ENCODE measurements at places on chromosomes 3 and 15.

- no peak for DNase-seq
These were observed 79.8 kb downstream of the FOXP1 start for GRCh38 chr3:71503525-71504249.

DNA sequence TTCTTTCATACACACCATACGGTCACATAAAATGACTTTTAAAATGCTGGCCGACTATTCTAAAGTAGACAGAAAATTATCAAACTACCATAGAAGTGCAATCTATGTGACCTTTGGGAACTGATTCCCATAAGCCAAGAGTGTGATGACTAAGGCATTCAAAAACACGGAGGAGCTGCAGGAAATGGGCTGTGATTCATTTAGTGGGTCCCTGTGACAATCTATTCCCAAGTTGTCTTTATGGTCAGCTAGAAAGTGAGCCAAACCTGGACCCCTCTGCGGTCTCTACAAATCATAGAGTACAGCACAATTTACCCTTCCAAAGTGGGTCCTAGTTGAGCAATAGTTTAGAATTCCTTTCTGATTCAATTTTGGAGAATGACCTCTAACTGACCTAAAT is 251.5 kb upstream of the CBLB start:
- DNase-seq, result no peak

DNA sequence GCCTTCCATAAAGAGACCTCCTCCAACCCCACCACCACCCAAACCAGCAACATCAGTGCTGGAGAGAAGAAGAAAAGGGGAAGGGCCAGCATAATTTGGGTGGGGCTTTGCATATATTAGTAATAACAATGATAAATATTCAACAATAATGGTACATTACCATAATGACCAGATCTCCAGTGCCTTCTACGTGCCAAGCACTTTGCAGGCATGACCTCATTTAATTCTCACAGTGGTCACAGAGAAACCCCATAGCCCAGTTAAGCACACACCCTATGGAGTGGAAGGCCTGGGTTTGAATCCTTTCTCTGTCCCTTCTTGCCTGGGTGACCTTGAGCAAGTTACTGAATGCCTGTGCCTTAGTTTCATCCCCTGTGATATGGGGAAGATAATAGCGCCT is 49.2 kb downstream of the CORO2B start:
- no peak for DNase-seq

DNA sequence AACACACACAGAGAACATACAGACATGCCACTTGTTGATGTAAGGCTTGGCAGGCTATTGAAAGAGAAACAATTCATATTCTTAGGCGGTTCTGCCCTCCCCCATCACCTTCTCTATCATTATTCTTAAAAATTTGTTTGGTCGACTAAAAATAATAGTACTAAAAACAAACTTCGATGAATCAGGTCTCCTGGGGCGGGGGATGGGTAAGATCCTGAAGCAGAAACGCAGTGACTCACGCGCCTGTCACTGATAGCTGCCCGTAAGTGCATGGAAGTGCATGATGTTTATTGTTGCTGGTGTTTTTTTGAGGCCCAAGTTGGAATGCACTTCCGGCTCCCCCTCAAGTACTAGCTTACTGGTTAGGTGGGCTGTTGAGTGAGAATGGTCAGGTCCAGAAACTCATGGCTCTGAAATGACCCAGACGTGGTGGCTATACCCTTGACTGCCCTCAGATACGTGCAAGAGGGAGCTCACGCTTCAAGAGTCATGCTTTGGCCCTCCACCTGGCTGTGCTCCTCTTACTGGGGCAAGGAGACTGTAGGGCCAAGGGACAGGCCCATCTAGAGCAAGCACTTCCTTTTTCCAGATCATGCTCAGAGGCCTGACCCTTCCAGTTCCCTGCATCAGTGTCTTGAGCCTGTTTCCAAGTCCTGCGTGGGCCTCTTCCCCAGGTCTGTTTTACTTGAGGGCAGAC is 10.9 kb downstream of the SMAD3 start:
- DNase-seq, result no peak

DNA sequence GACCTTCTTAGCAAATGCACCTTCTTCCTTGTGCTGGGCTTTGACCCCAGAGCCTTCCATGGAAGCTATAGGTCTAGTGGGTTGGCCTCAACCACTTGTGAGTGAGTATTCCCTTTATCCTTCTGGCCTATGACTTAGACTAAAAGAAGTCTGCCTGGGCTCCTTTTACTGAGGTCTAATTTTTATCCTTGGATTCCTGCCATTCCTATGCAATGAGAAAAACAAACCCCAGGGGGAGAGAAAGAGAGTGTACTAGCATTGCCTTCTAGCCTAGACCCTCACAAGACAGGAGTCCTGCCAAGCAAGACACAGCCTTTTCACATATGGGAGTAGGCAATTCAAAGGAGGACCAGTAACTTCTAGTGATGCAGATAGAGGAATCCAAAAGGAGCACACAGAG is 155.4 kb downstream of the PPM1L start:
- DNase-seq, result no peak

DNA sequence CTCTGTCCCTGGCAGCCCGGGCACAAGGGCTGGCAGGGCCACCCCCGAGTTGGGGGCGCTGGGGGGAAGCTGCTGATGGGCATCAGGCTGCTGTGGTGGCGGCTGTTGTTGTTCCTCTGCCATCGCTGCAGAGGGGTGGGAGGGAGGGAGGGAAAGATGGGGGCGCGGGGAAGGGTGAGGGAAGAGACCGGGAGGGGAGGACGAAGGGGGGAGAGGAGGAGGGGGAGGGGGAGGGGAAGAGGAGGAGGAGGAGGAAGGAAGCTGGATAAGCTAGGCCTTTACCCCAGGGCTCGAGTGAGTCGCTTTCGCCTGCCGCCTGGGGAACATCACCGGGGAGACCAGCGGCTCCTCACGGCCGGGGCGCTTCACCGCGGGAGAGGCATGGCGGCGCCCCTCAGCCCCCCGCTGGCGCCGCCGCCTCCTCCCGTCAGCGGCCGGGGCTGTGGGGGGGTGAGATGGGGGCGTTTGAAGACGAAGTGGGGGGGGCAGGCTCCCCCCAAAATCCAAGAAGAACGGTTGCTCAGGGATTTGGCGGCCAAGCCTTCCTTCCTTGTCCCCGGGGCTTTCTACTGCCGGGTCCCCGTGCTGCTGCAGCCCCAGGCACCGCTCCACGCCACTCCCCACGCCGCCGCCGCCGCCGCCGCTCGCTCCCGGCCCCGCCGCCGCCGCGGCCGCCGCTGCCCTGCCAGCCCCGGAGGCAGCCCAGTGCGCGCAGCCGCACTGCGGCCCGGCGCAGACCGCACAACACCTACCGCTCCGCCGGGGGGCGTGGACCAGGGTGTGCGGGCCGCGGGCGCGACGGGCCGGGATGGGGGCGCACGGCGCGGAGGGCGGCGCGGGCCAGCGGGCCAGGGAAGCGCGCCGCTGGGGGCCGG is at the start of gene RFX7:
RFX7 (minus strand) TSS at position 717 of the 875 bp plus-strand sequence; CDS start at position 123, 594 bp downstream.
- peak; percentile 60 for DNase-seq

DNA sequence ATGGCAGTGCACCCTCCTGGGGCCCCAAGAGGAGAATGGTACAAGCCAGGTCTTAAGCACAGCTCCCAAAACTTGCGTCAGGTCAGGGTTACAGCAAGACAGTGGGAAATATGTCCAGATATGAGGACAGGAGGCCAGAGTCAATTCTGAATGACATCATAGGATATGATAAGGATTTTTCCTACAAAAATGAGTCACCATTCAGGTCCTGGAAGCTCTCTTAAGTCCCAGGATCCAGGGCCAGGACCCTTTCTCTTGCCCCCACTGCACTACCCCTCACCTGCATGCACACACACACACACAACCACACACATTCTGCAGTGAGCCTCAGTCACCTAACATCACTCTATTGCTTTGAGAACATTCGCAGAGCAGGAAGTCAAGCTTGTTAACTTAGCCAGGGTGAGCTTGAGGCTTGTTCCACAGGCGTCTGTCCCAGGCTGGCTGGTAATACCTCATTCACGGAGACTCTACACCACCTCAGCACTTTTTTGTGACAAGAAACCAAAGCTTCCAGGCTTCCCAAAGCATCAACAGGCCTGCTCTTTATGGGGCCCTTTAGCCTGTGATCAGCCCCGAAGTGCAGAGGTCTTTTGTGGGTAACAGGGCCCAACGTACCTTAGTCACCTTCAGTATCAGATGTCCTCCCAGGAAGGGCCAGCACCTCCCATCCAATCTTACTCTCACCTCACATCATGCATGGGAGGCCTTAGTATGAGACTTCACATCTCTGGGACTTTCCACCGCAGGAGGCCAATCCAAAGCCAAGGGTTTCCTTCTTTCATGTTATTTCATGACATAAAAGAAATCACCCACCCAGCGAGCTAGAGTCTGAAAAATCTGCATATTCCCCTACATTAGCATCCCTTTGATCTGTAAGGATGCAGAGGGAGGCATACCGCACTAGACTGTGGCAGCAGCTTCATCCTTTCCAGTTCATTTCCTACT is 74.0 kb upstream of the LIPC start:
- DNase-seq, result no peak

DNA sequence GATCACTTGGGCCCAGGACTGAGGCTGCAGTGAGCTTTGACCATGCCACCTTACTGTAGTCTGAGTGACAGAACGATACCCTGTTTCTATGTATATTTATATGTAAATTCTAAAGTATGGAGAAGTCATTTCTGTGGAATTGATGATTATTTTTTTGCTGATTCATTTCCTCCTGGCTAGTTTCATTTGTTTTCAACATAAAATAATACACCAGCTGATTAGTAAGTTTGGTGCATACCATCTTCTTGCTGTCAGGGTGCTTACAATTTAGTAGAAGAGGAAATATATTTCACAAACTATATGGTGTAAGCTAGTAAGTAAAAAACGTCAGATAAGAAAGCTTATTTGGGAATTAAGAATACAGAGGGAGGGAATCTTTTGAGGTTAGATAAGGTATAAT is 36.0 kb downstream of the SLC25A26 start:
- DNase-seq, result no peak

GRCh38 chr3:112739252-112739965 is 98.5 kb upstream of the CCDC80 start:
- DNase-seq, result no peak

DNA sequence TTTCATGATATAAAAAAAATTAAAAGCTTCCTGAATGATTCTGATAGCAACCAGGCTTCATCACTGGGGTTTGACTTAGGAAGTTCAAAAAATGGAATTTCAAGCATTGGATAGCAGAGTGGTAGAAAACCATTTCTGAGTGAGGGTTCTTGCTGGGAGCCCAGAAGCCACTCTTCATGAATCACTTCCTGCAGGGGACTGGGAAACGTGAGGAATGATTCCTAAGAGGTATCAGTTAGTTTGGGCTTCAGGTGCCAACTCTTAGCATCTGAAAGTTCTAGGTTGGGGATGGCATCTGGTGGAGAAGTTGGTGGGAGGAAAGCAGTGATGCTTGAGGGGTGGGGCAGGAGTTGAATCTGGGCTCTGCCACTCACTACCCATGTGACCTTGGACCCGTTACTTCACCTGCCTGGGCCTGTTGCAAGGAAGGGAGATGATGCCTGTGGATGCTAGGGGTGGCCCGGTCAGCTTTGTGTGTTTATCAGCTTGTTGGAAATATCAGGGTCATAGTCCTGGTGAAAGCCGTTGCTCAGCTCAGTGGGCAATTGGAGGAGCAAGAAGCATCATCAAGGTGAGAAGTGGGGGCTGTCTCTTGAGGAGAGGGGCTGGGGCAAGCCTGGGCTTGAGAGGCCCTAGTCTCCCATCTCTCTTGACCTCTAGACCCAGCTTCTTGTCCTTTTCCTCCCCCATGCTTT is 37.0 kb upstream of the TNFAIP8L3 start:
- DNase-seq, result no peak

GRCh38 chr15:73237910-73238309 is 130.8 kb downstream of the HCN4 start:
- DNase-seq, result no peak

- DNase-seq, result no peak
These were observed 45.6 kb downstream of the FNDC3B start for GRCh38 chr3:172084871-172085556.

GRCh38 chr3:42891042-42891441 is 14.9 kb upstream of the ZNF662 start:
- no peak for DNase-seq

DNA sequence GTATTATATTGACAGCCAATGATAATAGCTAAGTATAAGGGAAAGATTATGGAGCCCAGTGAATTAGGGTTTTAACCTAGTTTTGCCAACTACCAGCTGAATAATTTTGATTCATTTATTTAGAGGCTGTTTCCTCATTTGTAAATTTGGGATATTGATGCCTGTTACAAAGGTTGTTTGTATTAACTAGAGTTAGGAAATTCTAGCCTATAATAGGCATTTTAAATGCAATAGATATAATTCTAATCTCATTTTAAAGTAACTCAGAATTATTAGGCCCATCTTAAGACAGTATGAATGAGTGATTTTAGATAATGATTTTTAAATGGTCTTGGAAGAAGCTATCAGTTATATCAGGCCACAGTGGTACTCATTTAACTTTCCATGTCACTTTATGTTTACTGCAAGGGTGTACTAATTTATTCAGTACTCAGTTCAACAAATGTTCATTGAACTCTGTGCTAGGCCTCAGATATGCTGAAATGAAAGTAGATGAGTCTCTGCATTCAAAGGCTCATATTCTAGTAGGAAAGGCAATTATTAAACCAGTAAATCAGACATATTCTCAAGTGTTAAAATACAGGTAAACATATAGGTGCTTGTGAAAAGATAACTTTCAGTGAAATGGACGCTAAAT is 200.8 kb downstream of the KLHL25 start:
- DNase-seq, result no peak

DNA sequence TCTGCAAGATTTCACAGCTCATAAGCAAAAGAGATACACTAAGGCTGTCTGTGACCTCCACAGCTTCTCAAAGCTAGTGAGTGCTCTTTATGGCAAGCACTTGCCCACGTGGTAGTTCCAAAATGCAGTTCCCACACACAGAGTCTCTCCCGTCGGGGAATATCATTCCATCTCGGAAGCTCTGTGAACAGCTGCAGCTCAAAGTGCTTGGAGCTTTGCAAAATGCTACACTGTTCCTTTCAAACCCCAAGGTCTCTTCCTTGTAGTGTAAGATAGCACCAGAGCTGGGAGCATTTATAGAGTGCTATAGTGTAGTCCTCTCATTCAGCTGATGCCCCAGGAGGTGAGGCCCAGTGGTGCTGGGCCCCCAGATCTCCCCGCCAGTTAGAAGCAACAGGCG is 36.1 kb downstream of the ST6GAL1 start:
- DNase-seq, result no peak

- no peak for DNase-seq
These were observed 21.4 kb upstream of the LIPC start for GRCh38 chr15:58410353-58410752.

DNA sequence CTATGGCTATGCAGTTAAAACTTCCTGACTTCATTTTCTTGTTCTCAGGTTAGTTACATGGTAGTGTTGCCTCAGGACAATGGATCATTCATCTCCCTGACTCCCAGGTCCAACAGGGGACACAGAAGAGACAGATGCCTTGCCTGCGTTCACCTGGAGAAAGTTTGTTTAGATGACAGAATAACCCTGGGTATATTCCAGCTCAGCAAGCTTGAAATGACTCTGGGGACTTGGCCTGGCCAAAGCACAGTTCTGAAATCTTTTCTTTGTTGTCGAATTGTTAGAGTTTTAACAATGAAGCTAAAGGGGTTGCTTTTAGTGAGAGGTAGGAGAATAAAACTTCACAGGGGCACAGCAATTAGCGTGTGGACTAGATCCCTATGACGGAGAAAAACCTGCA is 206.1 kb downstream of the PDZRN3 start:
- no peak for DNase-seq

GRCh38 chr3:182618981-182619591 is 174.2 kb upstream of the ATP11B start:
- DNase-seq, result no peak

GRCh38 chr15:32698773-32699390 is 18.9 kb upstream of the GREM1 start:
- DNase-seq, result no peak

All from stimulated activated CD4-positive, alpha-beta T cell treated with anti-CD3 and anti-CD28 coated beads, Interleukin-1b, Interleukin-23, amount 100 ng/mL, for 1 hour (primary cell).